ENCODE measurements at places on chromosomes 7 and 10. TPM values are rescaled to one million over a fixed set of nuclear protein-coding genes. Genes with fewer than 3 reads are reported as not detected.

The PIK3CG gene
- 0.87 TPM for total RNA-seq

The KLF14 gene
- not detected for total RNA-seq

The PBLD gene
- 8.7 TPM for total RNA-seq

The CYP3A4 gene
- total RNA-seq, result not detected

The OR2A12 gene
- not detected for total RNA-seq

The PDE6C gene
- total RNA-seq, result not detected

The CNNM1 gene
- 4.2 TPM for total RNA-seq

The COBL gene
- total RNA-seq, result 46.6 TPM

DNA sequence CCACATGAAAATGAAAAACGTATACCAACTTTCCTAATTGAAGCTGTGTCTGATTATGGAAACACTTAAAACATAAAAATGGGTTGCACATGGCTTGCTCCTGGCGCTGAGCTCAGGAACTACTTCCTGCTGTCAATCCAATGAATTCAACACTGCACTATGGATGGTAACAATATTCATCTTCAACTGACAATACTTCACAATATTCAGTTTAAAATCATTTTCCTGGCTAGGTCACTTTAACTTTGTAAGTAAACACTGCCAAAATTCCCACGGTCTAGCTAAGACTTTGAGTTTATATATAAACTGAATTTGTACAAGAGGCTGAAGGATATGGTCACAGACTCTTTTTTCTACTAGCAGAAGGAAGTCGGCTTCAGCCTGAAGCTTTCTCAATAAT is 556.9 kb downstream of the TNS3 start:
- no peak overlapping the region for H3K27ac ChIP-seq
- no peak overlapping the region for H3K4me3 ChIP-seq
- no peak for DNase-seq
- H3K36me3 ChIP-seq, result no peaks in the 10 kb centered on the region
- no peaks in the 10 kb centered on the region for H3K4me1 ChIP-seq

GRCh38 chr7:121023683-121024511 is 35.4 kb downstream of the CPED1 start:
- no peak for DNase-seq
- no peaks in the 10 kb centered on the region for H3K27me3 ChIP-seq
- H3K36me3 ChIP-seq, result no peaks in the 10 kb centered on the region

DNA sequence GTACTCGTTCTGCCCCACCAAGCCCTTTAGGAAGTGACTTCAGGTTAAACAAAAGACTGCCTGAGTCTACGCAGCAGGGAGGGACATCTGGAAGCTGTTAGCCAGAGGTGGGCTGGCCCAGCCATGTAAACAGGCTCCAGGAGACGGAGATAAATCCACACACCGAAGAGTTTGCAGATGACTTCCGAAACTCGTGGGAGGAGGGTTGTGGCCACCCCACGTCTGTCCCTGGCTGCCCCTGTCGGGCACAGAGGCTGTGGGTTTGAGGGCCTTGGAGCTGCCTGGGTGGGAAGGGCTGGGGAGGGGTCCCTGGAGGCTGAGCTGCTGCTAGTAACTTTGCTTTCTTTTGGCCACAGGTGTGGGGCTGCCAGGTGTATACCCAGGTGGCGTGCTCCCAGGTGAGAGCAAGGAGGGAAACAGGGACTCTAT is 15.6 kb downstream of the ELN start:
- H3K4me1 ChIP-seq, result peaks cover 10% of the 10 kb centered on the region
- no peak overlapping the region for H3K4me3 ChIP-seq
- peak overlapping the region; percentile 50 for H3K27ac ChIP-seq

DNA sequence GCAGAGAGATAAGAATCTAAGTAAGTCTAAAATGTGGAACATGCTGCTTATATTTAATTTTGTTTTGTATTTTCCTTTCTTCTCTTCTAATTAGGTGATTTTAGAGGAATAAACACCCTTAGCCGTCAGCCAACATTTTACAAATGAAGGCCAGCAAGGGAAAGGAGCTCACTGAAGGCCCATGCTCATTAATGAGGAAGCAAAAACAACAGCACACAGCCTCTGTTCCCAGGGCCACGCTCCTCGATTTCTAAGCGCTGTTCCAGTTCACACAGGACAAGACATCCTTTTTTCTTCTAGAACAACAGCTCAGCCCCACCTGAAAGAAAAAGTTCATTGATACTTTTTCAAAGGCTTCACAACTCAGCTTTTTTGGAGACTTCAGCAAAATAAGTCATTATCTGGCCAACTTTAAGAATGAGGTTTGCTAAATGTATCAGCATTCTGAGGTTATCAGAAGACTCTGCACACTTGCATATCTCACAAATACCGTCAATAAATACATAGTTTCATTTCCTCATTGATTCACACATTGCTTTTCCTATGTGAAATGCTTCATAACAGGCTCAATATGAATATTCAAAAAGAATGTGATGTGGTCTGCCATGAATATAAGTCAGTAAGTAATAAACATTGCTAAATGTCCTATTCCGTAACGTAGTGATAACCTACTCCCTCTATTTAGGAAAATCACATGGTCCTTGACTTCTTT is 34.8 kb upstream of the SFMBT2 start:
- no peaks in the 10 kb centered on the region for H3K36me3 ChIP-seq
- H3K27ac ChIP-seq, result no peak overlapping the region
- no peak for DNase-seq
- no peaks in the 10 kb centered on the region for H3K27me3 ChIP-seq
- H3K4me1 ChIP-seq, result no peaks in the 10 kb centered on the region

DNA sequence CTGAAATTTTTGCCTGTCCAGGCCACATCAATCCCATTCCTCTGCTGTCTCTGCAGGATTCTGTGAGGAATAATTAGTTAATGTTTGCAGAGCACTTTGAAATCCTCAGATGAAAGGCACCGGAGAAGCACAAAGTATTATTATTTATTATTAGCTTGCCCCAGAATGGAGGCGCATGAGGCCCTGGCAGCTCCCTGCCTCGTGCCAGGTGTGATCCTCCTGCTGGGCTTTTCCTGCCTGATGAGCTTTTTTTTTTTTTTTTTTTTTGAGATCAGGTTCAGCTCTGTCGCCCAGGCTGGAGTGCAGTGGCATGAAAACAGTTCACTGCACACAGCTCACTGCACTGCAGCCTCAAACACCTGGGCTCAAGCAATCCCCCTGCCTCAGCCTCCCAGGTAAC is 65.2 kb downstream of the TCF7L2 start:
- H3K36me3 ChIP-seq, result no peaks in the 10 kb centered on the region
- peaks cover 8% of the 10 kb centered on the region for H3K4me1 ChIP-seq
- H3K27me3 ChIP-seq, result no peaks in the 10 kb centered on the region
- no peak for DNase-seq

DNA sequence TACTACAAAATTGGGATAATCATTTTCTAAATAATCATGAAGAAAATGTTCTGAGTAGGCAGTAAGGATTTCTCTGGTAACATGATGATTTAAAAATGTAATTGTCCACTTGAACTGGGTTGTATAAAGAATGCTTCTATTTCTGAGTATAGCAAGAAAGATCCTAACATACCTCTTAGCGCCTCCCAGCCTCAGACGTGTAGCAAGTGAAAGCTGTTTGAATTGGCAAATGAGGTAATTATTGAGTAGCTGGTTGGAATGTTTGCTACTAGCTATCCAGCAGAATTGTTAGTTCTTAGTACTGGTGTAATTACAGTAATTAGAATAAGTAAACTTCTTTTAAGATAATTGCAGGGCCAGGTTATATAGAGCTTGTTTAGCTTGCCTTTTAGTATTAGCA is 47.9 kb downstream of the SEPTIN7 start:
- no peaks in the 10 kb centered on the region for H3K4me1 ChIP-seq
- H3K27me3 ChIP-seq, result no peaks in the 10 kb centered on the region
- DNase-seq, result no peak
- H3K4me3 ChIP-seq, result no peak overlapping the region

DNA sequence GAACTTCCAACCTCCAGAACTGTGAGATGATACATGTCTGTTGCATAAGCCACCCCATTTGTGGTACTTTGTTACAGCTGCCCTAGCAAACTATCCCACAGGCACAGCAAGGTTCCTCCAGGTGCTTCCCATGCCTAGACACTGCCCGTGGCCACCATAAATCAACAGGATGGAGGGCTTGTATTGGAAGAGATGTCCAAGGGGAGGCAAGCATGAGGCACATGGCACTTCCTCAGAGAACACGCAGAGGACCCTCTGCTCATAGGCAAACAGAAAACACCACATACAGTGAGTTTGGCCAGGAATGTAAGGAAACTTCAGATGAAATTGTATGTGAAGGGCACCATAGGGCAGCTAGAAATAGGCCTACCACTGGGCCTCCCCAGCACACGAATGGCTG is 291.1 kb downstream of the GRID1 start:
- H3K36me3 ChIP-seq, result no peaks in the 10 kb centered on the region
- no peak for DNase-seq
- H3K27me3 ChIP-seq, result no peaks in the 10 kb centered on the region
- no peak overlapping the region for H3K27ac ChIP-seq
- no peaks in the 10 kb centered on the region for H3K4me1 ChIP-seq

DNA sequence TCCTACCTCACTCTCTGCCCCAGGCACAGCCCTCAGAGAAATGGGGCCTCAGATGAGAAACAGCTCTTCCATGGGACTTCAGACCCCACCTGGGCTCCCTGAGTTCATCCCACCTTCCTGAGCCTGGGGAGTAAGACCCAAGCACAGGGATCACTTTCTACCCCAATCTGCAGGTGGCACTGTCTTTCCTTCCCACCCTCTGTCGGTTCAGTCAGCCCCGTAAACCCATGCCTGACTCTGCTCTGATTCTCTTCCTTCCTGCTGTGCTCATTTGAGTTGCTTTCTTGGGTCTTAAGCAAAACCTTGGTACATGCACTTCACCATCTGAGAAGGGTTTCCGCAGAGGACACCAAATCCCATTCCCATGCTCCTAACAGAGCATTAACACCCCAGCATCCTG is 306.4 kb upstream of the CDC14C start:
- H3K27me3 ChIP-seq, result no peaks in the 10 kb centered on the region
- DNase-seq, result no peak
- no peak overlapping the region for H3K4me3 ChIP-seq
- H3K4me1 ChIP-seq, result no peaks in the 10 kb centered on the region

- no peak overlapping the region for H3K4me3 ChIP-seq
- no peaks in the 10 kb centered on the region for H3K27me3 ChIP-seq
- H3K4me1 ChIP-seq, result no peaks in the 10 kb centered on the region
- DNase-seq, result no peak
- no peaks in the 10 kb centered on the region for H3K36me3 ChIP-seq
Observed at GRCh38 chr7:8724080-8724718, 290.8 kb downstream of the NXPH1 start.

- no peak overlapping the region for H3K27ac ChIP-seq
- H3K4me3 ChIP-seq, result no peak overlapping the region
- DNase-seq, result no peak
- no peaks in the 10 kb centered on the region for H3K36me3 ChIP-seq
- H3K4me1 ChIP-seq, result no peaks in the 10 kb centered on the region
Observed at GRCh38 chr7:17952387-17952786, 12.1 kb upstream of the SNX13 start.

GRCh38 chr7:101999393-101999792 is 182.0 kb downstream of the CUX1 start:
- H3K36me3 ChIP-seq, result no peaks in the 10 kb centered on the region
- no peaks in the 10 kb centered on the region for H3K4me1 ChIP-seq
- no peak overlapping the region for H3K27ac ChIP-seq
- DNase-seq, result no peak
- H3K27me3 ChIP-seq, result no peaks in the 10 kb centered on the region
- no peak overlapping the region for H3K4me3 ChIP-seq

DNA sequence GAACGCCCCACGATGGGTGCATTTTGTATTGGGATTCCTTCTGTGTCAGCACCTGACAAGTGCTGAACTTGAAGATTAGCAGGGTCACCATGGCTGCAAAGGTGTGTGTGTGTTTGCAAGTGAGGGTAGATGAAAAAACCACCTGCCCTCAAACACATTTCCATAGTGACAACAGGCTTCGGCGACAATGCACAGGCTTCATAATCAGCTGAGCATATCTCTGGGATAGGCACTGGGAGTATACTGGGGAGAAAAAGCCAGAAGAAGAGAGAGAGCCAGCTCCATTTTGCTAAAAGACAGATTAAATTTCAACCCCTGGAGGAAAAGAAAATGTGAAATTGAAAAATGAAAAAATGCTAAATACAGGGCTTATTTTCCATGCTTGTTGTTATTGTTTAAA is 656.1 kb downstream of the INHBA start:
- no peak overlapping the region for H3K4me3 ChIP-seq
- H3K27ac ChIP-seq, result no peak overlapping the region
- H3K36me3 ChIP-seq, result no peaks in the 10 kb centered on the region
- no peak for DNase-seq
- no peaks in the 10 kb centered on the region for H3K4me1 ChIP-seq

Measured in prostate gland (tissue), 2 donors.